Uterus (tissue), 4 donors: ENCODE measurements at places on chromosomes 3 and 15. TPM values are rescaled to one million over a fixed set of nuclear protein-coding genes. Genes with fewer than 3 reads are reported as not detected.

Gene LRRIQ4
- total RNA-seq, result 0.14 TPM

Gene TTC21A
- total RNA-seq, result 5.9 TPM

Gene GOLGA8G
- total RNA-seq, result not detected

Gene TMF1
- 69.3 TPM for total RNA-seq

Gene GP5
- total RNA-seq, result not detected

Gene FRMD4B
- 19.5 TPM for total RNA-seq

Gene IGSF11
- total RNA-seq, result not detected

Gene CNTN4
- 4.4 TPM for total RNA-seq

Gene LRRK1
- total RNA-seq, result 36.6 TPM

Gene GPR62
- 0.28 TPM for total RNA-seq

Gene MIX23
- 20.1 TPM for total RNA-seq

Gene ZNF80
- not detected for total RNA-seq

Gene SAMD7
- total RNA-seq, result not detected

DNA sequence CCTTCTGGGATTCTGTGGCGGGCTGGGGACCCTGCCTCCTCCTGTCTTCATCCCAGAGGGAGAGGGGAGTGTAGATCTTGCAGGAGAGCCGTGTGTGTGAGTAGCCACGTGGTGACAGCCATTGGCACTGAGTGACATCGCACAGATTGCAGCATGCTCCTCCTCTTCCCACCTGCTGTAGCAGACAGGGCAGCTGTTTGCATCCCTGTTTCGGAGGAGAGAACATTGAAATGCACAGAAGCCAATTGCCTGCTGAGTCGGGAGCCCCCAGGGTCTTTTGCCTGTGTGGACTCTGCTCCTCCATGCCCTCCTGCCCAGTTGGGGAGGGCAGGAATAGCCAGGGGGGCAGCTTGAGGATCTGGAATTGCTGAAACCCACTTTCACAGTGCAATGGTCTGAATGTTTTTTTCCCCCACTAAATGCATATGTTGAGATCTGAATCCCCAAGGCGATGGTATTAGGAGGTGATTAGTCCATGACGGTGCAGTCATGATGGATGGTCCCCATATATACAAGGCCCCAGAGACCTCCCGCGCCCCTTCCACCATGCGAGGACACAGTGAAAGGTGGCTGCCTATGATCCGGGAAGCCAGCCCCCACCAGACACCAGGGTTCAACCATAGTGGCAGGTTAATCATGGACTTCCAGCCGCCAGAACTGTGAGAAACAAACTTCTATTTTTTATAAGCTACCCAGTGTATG lies 66.8 kb downstream of the CHRNA7 start:
- no peaks in the 10 kb centered on the region for H3K4me1 ChIP-seq
- H3K4me3 ChIP-seq, result no peak overlapping the region
- H3K36me3 ChIP-seq, result no peaks in the 10 kb centered on the region
- no peak for DNase-seq
- H3K27me3 ChIP-seq, result no peaks in the 10 kb centered on the region

DNA sequence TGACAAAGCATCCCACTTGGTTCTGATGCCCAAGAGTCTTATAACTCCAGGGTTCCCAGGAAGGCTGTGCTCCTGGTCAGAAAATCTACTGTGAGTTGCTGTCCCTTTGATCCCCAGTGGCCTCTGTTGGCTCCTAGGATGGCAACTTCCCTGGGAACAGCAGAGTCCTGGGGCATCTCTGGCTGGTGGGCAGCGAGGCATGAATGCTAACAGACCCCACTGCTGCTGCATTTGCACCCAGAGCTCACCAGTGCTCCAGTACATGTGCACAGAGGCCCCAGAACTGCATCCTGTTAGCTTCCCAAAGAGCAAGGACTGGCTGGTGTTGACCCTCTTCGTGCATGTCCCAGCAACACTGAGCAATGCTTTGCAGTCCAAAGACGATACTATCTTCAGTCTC lies 15.7 kb downstream of the CAV3 start:
- no peak overlapping the region for H3K4me3 ChIP-seq
- no peak for DNase-seq
- no peaks in the 10 kb centered on the region for H3K36me3 ChIP-seq
- H3K27ac ChIP-seq, result no peak overlapping the region

DNA sequence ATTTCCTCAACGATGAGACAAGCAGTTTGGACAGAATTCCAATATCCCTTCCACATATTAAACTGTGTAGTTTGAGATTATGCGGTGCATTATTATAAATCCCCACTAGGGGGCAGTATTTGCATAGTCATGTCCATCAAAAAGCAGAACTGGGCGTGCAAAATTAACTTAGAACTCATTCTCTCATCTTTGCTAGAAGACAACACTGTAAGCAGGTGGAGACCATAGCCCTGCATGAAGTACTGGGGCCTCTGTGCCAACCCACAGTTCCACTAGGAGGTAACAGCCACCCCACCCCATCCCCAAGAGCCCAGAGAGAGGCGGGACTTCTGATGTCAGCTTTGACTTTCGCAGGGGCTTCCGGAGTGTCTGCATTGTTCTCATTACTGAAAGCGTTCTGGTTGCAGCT lies 106.6 kb upstream of the TMC3 start:
- H3K27ac ChIP-seq, result no peak overlapping the region
- no peaks in the 10 kb centered on the region for H3K27me3 ChIP-seq
- H3K36me3 ChIP-seq, result no peaks in the 10 kb centered on the region
- peak; percentile 33 for DNase-seq
- H3K4me1 ChIP-seq, result no peaks in the 10 kb centered on the region

- H3K27ac ChIP-seq, result peak overlapping the region; percentile 88
- H3K36me3 ChIP-seq, result no peaks in the 10 kb centered on the region
- peak; percentile 60 for DNase-seq
- peaks cover under 1% of the 10 kb centered on the region for H3K4me1 ChIP-seq
- H3K4me3 ChIP-seq, result no peak overlapping the region
- no peaks in the 10 kb centered on the region for H3K27me3 ChIP-seq
Measured at GRCh38 chr3:25455441-25456132, 27.5 kb downstream of the RARB start.

DNA sequence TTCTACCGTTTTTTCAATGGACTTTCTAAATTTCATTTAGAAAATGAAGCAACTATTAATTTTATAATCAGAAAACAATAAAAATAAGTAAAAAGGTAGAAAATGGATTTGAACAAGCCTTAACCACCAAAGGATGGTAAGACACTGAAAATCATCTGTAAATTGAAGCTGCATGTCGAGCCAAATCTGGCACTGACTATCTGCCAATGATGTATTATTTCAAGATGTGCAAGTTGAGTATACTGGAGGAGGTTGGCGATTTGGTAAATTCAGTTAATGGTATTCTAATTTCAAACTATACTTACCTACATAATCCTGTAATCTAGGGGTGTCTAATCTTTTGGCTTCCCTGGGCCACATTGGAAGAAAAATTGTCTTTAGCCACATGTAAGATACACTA lies 93.5 kb downstream of the FMN1 start:
- no peak overlapping the region for H3K4me3 ChIP-seq
- no peak for DNase-seq
- no peak overlapping the region for H3K27ac ChIP-seq
- no peaks in the 10 kb centered on the region for H3K36me3 ChIP-seq

- H3K27ac ChIP-seq, result peak overlapping the region; percentile 93
- no peaks in the 10 kb centered on the region for H3K36me3 ChIP-seq
- H3K27me3 ChIP-seq, result no peaks in the 10 kb centered on the region
- H3K4me3 ChIP-seq, result peak overlapping the region; percentile 73
- DNase-seq, result no peak
Measured at GRCh38 chr3:51538115-51538458, 432 bp upstream of the RAD54L2 start.

GRCh38 chr15:65887565-65887964 lies 18.3 kb downstream of the RAB11A start:
- no peaks in the 10 kb centered on the region for H3K27me3 ChIP-seq
- no peak overlapping the region for H3K4me3 ChIP-seq
- H3K36me3 ChIP-seq, result no peaks in the 10 kb centered on the region
- H3K4me1 ChIP-seq, result no peaks in the 10 kb centered on the region

DNA sequence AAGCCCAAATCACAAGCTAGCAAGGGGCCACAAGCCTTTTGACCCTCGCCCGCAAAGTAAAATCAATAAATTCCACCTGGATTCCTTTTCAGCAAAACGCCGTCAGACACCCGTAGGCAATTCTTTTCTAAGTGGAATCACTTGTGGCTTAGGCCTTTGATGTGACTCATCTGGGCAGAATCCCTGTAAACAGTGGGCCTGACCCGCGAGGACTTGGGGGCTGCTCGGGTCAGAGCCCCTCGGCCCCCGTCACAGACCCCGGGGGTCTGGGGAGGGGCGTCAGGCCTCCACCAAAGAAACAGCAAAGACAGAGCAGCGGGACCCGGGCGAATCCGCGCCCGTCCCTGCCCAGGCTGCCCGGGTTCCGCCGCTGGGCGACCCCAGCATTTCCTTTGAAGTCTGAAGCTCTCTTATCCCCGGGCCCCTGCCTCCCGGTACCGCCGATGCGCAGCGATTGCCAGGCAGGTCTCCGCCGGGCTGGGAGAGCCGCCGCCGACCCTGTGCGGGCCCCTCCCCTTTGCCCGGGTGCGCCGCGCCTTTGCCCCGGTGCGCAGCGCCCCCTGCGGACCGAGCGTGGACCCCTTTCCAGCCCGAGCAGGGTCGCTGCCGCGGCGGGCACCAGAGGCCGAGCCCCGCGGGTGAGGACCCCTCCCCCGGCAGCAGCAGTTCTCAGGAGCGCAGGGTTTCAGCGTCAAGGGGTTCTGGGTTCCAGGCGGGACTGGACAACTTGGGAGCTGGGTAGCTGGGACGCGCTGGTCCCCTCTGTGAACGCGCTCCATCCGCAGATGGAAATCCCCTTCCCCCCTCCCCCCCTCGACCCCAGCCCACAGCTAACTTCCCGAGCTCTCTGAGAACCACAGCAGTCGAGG lies 178.3 kb downstream of the UACA start:
- H3K27ac ChIP-seq, result no peak overlapping the region
- H3K27me3 ChIP-seq, result no peaks in the 10 kb centered on the region
- no peak overlapping the region for H3K4me3 ChIP-seq
- no peaks in the 10 kb centered on the region for H3K4me1 ChIP-seq

DNA sequence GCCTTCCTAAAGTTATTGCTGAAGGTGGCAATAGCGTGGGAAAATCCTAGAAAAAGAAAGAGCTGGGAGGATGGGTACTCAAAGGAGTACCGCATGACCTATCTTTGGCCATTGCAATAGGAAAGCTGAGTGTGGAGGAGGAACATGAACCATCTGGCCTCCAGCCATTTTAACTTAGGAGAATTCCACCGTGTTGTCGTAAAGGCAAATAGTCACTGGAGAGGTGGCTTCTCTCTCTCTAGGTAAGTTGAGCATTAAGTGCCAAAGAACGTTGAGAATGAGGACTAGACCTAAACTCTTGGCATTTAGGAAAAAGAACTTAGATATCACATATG lies 16.1 kb upstream of the CMTM7 start:
- H3K27ac ChIP-seq, result no peak overlapping the region
- no peak overlapping the region for H3K4me3 ChIP-seq
- H3K36me3 ChIP-seq, result no peaks in the 10 kb centered on the region
- no peak for DNase-seq

GRCh38 chr15:26235864-26236263 lies 372.7 kb upstream of the ATP10A start:
- H3K36me3 ChIP-seq, result no peaks in the 10 kb centered on the region
- no peaks in the 10 kb centered on the region for H3K27me3 ChIP-seq
- H3K4me3 ChIP-seq, result no peak overlapping the region

GRCh38 chr3:83033133-83033532 lies 1271.7 kb upstream of the GBE1 start:
- H3K27ac ChIP-seq, result no peak overlapping the region
- no peak overlapping the region for H3K4me3 ChIP-seq
- no peaks in the 10 kb centered on the region for H3K27me3 ChIP-seq
- no peaks in the 10 kb centered on the region for H3K4me1 ChIP-seq
- DNase-seq, result no peak

DNA sequence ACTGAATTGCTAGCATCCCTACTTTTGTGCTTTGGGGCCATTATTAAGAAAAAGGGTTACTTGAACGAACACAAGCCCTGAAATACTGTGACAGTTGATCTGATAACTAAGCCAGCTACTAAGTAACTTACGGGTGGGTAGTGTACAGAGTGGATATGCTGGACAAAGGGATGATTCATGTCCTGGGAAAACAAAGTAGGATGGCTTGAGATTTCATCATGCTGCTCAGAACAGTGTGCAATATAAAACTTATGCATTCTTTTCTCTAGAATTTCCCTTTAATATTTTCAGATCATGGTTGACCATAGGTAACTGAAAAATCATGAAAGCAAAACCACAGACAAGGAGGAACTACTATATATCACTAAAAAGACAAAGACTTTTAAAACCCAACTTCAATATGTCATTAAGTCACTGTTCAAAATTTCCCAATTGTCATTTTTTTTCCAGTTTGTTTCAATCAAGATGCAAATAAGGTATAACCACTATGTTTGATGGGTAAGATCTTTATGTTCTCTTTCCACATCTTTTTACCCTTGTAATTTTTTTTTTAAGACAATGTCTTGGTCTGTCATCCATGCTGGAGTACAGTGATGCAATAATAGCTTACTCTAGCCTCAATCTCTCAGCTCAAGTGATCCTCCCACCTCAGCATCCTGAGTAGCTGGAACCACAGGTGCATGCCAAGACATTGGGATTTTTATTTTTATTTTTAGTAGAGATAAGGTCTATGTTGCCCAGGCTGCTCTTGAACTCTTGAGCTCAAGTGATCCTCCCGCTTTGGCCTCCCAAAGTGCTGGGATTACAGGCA lies 67.7 kb downstream of the IFT80 start:
- no peaks in the 10 kb centered on the region for H3K4me1 ChIP-seq
- H3K27ac ChIP-seq, result no peak overlapping the region
- H3K36me3 ChIP-seq, result no peaks in the 10 kb centered on the region
- no peak overlapping the region for H3K4me3 ChIP-seq

DNA sequence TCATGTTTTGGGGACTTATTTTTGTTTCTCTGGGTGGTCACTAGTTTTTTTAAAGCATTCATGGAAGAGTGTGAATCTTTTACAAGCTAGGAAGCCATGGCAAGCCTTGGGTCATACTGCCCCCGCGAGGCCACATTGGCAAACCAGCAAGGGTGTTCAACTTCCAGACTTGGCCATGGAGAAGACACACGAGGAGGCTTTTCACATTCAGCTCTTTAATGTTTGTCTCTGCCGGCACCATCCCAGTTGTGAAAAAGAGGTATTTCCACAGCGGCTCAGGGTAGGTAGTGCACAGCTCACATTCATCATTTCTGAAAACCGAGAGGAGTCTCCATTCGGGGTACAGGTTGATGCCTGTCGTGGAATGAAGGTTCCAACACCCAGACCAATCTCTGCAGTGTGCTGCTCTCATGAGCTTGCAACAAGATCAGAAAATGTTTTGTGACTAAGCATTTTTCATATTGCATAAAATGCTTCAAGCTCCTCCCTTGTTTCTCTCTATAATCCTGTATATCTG lies 7.7 kb downstream of the CCR5 start:
- H3K4me1 ChIP-seq, result no peaks in the 10 kb centered on the region
- H3K27ac ChIP-seq, result no peak overlapping the region
- H3K27me3 ChIP-seq, result no peaks in the 10 kb centered on the region

GRCh38 chr3:128764863-128765262 lies 38.9 kb downstream of the RAB7A start:
- no peaks in the 10 kb centered on the region for H3K36me3 ChIP-seq
- no peak overlapping the region for H3K4me3 ChIP-seq
- no peak for DNase-seq
- H3K4me1 ChIP-seq, result peaks cover 5% of the 10 kb centered on the region
- H3K27ac ChIP-seq, result no peak overlapping the region

GRCh38 chr3:40844896-40845295 lies 320.1 kb downstream of the ZNF621 start:
- no peak overlapping the region for H3K4me3 ChIP-seq
- no peaks in the 10 kb centered on the region for H3K36me3 ChIP-seq
- H3K4me1 ChIP-seq, result no peaks in the 10 kb centered on the region
- H3K27ac ChIP-seq, result no peak overlapping the region
- DNase-seq, result no peak
